ENCODE measurements at places on chromosomes 11 and 22.

DNA sequence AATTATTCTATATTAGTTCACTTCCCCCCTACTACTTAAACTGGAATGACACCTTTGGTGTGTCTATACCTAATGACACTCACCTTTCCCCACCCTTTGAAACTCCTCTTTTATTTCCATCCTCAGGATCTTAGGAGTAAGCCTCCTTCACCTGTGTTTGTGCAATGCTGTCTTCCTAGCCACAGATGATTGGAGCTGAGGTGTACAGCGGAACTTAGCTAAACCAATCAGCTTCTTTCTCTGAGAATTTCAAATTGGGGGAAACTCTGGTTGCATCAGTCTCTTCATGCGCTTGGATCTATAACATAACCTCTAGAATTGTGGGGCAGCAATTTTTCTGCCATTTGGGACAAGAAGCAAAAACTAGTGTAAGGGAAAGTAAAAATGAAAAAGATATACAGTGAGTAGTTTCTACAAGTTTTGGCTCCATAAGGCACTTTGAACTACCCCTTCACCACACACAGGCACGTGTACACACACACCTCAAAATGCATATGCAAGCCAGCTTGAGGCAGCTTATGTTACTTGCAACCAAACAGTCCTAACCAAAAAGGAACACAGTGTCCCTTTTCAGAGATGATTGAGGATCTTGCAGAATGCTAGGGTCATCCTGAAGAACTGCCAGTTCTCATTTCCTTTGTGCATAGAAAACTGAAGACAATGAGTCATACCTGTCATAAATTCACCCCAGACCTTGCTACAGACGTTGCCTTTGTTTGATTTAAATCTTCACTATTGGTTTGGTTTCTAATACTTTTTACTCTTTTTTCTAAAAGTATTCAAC is 36.0 kb upstream of the LDLRAD3 start:
- DNase-seq: no peak

- DNase-seq: no peak
Observed at GRCh38 chr11:120599816-120600420, 88.4 kb downstream of the GRIK4 start.

DNA sequence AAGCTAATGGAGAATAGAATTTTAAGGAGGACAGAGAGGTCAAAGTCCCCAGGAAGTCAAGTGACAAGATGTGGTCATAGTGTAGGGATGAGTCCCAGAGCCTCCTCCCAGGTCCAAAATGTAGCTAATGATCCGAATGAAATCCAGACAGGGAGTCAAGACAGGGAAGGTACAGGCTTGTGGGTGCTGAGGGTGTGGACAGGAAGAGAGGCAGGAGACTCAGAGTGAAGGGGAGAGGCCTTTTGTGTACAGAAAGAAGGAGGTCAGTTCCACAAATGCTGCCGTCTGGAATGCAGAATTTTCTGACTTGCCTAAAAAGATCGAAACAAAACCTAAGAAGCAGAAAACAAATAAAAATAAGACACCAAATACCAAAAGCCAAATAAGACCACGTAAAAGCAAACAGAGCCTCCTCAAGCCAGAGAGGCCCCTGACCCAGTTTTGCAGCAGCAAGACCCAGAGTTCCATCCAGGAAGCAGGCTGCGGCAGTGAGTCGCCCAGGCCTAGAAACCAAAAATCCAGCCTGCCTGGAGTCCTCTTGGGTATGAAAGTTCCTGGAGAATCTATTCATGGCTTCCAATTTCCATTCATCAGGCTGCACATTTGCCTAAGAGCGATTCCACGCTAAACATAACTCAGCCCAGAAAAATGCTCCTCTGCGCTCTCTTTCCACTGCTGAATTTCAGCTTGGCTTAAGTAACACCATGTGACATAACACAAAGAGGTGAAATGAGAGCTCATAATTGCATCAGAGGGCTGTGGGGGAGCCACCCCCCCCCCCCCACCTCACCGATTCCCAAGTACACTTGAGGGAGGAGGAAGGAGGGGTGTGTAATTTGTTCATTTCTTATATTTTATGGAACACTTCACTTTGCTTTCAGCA is 71.2 kb downstream of the KIRREL3 start:
- DNase-seq: no peak

DNA sequence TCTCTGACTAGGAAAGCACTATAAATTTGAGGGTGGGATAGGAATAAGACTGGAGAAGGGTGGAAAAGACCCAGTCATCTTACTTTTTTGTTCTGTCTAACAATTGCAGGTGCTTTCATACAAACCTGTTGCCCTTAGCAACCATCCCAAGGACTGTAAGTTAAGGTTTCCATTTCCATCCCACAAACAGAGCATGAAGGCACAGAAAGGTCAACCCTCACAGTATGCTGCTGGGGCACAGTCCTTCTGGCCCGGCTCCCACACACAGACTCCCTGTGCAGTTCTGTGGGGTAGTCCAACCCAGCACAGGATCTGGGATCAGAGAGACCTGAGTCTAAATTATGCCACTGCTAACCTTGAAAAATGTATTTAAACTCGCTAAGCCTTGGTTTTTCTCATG is 38.4 kb upstream of the ETS1 start:
- no peak for DNase-seq

DNA sequence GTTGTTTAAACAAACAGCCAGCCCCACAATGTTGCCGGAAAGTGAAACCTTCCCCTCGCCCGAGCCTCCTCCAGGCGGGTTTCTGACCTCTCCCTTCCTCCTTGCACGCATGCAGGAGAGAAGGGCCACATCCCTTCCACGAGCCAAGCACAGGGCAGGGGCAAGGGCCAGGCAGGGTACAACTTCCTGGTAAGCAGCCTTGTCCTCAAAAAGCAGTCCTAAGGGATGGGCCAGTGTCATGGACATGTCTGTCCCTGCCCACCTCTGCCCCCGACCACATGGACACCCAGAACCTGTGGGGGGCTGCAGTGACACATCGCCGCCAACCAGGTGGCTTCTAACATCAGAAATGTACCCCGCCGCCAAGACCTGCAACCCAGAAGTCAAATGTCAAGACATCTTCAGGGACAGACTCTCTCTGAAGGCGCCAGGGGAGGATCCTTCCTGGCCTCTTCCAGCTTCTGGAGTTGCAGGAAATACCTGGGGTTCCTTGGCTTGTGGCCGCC is 145.3 kb downstream of the CRYBB2 start:
- DNase-seq: no peak

DNA sequence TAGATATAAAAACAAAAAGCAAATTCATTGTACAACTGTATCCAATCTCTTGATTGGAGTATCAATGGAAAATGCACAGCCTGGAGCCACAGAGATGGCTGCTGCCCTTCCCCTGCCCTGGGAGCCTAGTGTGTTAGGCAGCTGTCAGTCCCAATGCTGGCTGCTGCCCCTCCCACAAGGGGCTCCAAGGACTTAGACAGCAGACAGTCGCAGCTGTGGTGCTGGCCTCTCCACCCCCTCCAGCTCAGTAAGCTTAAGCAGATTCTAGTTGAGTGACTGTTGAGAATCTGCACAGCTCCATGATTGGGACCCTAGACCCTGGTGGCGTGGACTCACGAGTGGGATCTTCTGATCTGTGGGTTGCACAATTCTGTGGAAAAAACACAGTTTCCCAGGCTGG is 1511.2 kb downstream of the FAM181B start:
- DNase-seq: no peak

- no peak for DNase-seq
Observed at GRCh38 chr11:32148895-32149294, 58.0 kb downstream of the RCN1 start.

- no peak for DNase-seq
Observed at GRCh38 chr11:12994476-12994875, 14.6 kb upstream of the RASSF10 start.

DNA sequence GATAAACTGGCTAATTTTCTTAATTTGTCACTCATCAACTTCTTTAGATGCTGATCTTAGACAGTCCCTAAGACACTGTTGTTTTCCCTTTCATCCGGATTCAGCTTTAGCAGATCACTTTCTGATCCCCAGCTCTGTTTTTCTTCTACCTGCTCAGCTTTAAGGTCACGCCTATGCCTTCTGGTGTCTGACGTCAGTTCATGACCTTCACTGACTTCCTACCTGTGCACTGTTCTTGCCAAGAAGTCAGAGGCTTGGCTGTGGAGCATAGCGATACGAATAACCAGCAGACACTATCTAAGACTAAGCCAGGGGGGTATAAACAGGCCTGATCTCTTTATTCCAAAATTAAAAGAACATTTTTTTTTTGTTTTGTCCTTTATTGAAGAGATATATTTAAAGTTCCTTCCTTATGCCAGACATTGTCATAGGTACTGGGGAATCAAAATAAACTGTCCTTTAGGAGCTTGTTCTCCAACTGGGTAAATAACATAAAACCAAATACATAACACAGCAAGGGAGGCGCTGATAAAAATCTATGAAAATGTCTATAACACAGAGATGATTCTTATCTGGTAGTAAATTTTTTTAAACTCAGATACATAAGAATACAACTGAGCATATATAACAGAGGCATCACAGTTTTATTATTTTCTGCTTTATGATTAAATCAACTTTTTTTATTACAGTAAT is 352.2 kb upstream of the CTSC start:
- peak; percentile 5 for DNase-seq

- DNase-seq: no peak
Observed at GRCh38 chr11:79363861-79364378, 76.9 kb downstream of the TENM4 start.

GRCh38 chr11:116513894-116514293 is 258.9 kb downstream of the BUD13 start:
- DNase-seq: no peak

- DNase-seq: no peak
Observed at GRCh38 chr11:7020183-7020917, at the start of the genes NLRP14 and ZNF214. NLRP14 (plus strand) TSS chr11:7020479; CDS start chr11:7038587, 18,108 bp downstream. ZNF214 (minus strand) TSS chr11:7020346; CDS start chr11:7002835, 17,511 bp downstream.

GRCh38 chr11:65888163-65888814 is at the start of gene FIBP:
FIBP (minus strand) TSS chr11:65888471; CDS start chr11:65888418, 53 bp downstream.
- peak; percentile 90 for DNase-seq

DNA sequence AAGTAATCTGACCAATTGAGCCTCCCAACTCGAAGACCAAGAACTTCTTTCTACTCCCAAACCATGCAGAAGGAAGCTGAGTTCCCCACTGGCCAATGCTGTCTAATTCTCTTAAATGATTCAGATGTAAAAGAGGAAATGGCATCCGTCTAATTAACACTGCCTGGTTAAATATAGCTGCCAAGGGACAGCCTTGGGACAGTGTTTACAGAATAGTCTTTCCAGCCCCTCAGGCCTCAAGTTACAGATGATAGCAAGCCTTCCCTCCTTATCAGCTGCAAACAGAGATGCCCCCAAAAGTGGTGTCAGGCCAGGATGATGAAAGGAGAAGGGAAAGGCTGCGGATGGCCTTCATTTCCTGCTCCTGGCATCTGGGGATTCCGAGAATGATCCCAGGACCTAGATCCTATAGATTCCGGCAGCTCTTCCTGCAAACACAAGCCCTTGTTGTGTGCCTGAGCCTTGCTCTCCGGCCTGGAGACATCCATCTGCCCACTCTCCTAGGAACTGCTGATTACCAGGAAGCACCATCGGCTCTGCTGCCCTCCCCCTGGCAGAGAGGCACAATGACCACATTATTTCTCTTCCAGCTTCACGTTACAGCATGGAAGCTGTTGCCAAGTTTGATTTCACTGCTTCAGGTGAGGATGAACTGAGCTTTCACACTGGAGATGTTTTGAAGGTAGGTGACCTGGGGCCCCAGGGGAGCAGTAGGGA is 13.5 kb upstream of the TMA7B start:
- no peak for DNase-seq

DNA sequence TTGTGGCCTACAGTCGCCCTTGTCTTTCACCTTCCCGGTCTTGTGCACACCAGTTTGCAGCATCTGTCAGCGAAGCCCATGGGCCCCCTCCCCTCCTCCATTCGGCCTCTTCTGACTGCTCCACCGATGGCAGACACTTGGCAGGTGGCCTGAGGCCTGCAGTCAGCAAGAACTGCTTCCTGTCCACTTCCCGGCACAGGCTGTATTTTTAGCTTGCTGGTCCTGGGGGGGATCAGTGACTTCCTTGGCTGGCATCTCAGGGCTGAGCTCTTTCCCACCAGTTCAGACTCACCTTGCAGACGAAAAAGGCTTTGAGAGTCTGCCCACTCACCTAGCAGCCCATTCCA is 106.4 kb downstream of the SYN3 start:
- DNase-seq: no peak

- DNase-seq: no peak
Observed at GRCh38 chr11:129210831-129211181, 18.7 kb upstream of the ARHGAP32 start.

DNA sequence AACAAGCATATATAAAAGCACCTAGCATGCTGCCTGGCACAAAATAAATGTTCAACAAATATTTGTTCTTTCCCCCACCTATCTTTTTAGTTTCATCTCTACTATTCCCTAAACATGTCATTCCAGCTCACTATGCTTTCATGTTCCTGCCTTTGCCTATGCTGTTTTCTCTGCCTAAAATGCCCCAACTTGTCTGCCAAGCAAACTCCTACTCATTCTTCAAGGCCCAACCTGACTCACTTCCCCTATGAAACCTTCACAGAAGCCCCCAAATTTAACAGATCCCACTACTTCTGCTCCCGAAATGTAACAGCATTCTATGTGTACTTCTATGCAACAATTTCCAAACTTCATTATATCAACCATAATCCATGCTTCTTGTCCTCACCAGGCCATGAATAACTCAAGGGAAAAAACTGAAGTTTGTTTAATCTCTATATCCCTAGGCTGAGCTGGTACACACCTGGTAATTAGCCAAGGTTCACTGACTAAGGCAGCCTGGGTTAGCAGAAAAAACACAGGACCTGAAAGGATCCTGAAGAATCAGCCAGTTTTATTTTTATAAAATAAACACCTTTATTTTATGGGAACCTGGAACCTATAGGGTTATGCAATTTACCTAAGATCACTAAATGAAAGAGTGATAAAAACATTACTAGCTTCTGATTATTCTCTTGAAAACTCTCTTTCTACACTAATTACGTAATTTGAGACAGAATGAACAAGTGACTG is 72.2 kb downstream of the PAK1 start:
- no peak for DNase-seq

DNA sequence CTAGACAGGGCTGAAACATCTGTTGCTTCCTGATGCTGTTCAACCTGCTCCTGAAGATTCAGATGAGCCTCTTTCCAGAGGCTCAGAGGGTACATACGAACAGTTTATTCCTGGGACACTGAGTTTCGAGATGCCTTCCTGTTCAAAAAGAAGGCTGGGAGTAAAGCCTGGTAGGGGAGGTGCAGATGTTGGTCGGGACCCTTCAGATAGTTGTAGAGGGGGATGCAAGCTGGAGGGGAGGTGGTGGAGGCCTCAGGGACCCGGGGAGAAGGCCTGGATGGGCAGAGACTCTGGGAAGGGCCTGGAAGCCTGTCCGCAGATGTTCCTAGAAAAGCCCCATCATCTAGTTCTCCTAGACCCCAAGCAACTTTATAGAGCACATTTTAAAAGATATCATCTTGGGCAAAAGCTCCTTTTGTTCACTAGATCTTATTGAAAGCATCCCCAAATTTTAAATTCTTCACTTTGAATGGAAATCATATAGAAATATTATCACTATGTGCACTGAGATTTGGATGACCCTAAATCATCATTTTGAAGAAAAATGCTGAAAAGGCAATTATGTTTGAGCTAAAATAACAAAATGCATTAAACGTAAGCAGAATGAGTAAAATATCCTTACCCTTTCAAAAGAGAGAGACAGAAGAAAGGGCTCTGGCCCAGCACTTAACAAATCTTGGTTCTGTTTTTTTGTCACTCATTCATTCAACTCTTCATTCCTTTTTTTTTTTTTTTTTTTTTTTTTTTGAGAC is 41.2 kb downstream of the RTL6 start:
- no peak for DNase-seq
